ENCODE measurements at places on chromosomes 6 and 20. TPM values are rescaled to one million over a fixed set of nuclear protein-coding genes. Genes with fewer than 3 reads are reported as not detected.

Gene TSHZ2
- 7.6 TPM for polyA plus RNA-seq

Gene EEF1A2
- not detected for polyA plus RNA-seq

Gene OR2J2
- polyA plus RNA-seq: not detected

Gene TMEM244
- polyA plus RNA-seq: not detected

GRCh38 chr20:53608071-53608455 lies 14.4 kb upstream of the ZNF217 start:
- DNase-seq: no peak

DNA sequence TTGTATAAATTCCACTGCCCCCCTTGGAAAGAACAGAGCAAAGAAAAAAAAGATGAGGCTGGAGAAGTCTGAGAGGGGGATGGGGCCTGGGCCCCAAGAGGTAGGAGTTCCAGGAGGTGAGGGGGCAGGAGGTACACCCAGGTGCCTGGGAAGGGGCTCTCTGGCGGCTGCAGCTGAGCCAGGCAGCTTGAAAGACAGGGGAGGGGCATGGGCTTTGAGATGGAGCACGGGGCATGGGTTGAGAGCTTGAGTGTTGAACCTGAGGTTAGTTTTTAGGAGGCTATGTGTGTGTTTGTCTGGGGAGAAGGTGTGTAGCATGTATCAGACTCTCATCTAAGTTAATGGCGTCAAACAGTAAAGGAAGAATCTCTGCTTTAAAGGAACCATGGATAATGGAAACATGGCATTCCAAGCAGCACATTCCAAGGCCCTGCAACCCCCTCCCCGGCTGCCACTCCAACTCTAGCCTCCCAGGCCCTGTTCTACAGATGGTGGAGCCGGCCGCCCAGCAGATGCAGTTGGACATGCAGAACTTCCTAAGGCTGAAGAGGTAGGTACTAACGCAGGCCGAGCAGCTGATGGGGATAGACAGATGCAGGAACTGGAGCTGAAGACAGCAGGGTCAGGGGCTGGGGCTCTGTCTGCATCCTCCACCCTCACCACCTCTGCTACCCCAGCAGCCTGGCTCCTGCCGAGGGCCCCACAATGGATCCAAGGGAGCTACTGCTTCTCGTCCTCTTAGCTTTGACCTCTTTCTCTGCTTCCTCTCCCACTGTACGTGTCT lies 42.1 kb downstream of the MDFI start:
- DNase-seq: no peak

DNA sequence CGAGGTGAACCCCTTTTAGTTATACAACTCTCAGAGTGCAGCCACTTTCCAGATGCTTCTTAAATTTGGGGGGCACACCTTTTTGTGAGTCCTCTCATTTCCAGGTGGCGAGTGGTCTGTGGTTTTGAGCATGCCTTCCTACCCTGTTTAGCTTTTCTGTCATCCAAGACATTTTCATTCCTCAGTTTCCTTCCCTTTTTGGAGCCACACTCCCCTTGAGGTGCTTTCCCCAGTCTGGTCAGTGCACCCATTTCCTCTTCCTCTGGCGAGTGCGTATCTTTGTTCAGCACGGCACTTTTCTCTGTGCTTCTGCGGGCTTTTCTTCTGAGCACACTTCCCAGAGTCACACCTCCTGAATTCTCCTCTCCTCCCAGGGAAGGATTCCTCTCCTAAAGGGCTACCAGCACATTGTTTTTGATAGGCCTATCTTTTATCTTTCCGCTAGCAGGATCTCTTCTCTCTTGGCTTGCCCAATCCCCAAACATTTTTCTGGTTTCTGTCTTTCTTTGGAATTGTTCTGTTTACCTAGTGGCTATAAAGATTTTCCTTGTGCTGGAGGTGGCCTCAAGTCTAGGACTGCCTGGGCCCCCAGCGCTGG lies 1.4 kb downstream of the PHF20 start:
- no peak for DNase-seq

GRCh38 chr6:157203764-157204163 lies 119.6 kb downstream of the TMEM242 start:
- no peak for DNase-seq

DNA sequence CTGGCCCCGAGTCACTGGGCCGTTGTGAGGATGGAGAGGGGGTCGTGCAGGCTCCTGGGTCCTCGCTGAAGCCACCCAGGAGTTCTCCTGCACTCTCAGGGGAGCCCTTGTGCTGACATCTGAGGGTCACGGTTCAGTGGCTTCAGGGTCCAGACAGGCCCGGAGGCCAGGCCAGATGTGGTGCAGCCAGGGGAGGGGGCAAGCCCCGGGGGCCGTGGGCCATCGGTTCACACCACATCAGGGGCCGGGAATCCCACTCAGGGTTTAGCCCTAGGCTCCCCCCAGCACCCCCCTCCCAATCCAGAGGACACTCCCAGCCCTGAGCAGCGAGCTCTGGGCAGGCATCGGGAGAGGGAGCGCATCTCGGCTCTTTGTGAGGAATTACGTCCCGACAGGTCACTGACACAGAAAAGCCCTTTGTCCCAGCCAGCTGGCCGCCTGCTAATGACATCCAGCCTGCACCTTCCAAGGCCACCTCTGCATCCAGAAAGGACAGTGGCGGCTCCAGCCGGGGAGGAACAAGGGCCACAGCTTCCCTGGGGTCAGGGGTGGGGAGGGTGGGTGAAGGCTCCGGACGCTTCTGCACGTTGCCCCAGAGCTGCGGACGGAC lies 6.4 kb upstream of the CHRNA4 start:
- no peak for DNase-seq

DNA sequence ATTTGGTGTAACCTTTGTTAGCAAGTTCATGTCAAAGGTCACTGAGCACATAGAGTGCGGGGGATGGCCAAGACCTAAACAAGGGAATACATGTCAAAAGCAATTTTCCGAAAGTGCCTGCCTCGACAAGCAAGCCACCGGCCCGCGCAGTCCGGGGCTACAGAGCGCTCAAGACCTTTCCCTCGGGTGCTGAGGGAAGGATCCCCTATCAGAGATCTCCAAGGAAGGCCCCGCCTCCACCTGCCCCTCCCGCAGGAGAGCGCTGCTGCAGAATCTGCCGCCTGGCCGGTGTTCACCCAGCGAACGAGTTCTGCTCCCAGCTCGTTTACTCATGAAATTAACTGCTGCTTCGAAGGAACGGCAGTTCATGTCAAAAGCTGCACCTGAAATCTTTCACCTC lies 252.7 kb downstream of the BMP7 start:
- no peak for DNase-seq

DNA sequence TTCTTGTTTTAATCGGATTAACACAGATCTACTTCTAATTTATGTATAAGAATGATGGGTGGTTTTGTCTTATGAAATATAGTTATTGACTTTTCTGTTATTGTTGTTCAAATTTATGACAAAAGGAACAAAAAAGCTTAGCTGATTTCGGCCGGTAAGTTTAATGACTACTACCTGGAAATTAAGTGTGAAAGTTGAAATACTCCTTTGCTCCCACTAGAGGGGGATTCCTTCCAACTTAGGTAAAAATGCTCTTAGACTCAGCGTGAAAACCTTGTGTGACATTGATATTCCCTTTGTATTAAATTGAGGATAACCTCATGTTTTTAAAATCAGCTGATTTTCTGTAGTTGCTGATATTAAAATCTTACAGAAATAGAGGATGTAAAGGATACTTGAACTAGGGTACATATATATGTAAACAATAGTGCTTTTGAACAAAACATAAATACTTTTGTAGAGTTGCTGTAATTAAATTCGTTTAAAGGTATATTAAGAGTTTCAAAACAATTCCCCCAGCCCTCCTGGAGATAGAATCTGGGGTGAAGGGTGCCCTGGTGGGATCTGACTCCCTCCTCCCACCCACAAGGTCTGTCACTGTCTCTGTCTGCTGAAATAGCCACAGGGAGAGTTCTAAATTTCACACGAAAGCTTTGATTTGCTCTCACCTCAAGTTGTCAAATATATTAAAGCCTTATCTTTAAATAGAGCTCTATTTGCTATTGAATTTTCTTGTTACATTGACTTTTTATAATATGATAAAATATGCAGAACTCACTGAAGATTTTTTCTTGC lies 257.5 kb downstream of the ARID1B start:
- no peak for DNase-seq

DNA sequence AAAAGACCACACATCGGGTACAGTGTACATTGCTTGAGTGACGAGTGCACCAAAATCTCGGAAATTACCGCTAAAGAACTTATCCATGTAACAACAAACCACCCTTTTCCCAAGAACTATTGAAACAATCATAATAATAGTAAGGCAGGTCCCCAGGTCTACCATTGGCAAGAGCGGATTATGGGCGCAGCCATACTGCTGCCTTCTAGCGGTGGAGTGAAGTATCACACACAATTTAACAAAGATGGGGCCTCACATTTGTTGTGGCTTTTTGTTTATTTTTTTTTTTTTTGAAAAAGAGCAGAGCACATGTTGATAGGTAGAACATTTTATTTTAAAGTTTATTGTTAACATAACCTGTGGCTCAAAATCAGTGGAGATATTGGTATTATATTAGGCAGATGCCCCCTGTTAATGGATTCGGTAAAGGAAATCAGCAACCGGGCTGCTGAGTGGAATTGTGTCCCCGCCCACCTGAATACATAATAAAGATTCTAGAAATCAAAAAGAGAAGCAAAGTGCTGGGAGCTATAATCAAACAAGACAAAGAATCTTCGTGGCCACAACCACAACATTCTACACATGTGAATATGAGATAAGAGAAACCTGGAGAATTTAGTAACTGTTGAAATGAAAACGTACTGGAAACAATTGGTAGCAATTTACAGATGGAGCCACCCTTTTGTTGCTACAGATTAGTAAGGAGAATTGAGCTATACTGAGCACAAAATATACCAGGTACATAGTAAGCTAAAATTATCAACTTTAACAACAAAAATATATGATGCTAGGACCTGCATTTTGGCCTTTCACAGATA lies 94.2 kb upstream of the EXOC2 start:
- DNase-seq: no peak

DNA sequence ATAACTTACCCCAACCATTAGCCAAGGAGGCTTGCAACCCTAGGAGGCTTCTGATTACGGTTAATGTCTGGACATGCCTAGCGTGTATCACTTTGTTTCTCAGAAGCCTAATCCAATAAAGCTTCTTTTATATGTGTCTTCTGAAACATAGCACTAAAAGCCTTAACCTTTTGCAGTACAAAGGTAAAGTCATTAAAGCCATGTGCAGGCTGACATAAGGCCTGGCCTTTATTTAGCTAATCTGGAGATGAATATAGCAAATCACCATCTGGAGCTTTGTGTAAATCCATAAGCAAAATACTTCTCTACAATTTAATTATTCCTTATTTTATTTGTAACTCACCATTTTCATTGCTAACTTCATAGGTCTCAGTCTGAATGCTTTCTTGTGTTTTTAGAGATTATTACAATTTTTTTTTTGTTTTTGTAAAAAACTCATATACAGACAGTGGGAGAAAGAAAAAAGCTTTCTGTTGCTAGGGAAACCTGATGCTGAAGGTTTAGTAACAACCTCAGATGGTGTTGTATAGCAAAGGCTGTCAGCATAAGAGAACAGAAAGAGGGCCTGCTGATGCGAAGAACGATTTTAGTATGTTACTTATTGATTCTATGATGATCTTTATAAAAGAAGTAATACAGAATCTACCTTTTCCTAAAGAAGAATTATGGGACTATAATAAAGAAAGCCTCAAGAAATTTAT lies at the start of gene EYS:
TSS of gene EYS (minus strand) at position 101 of the 701 bp plus-strand sequence. CDS start 211,816 bp downstream, outside the sequence.
- no peak for DNase-seq

- no peak for DNase-seq
These were observed 87.5 kb upstream of the TOP1 start for GRCh38 chr20:40941133-40941610.

- DNase-seq: no peak
These were observed 92.7 kb downstream of the SASH1 start for GRCh38 chr6:148435386-148435785.

Measured in liver (tissue), 10 donors.